ENCODE measurements at places on chromosomes 6 and 20.

DNA sequence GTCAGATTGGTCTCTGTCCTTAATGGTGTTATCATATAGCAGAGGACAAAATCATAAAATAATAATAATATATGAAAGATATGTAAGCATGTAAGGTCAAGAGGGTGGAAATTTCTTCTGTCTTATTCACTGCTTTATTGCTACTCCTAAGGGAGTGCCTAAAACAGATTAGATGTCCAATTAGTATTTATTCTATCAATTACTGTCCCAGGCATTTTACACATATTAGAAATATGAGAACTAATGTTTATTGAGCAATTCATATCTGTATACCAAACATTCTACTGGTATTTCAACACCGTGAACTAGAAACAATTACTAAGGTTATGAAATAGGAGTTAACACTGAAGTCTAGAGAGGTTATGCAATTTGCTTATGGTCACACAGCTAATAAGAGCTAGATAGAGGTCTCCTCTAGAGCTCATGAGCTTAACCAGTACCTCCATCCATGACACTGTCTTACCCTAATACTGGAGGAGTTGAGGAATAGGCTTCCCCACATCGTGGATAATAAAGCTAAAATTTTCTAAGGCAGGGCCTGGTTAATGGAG, 302.3 kb downstream of the PLCB1 start:
- no peak for DNase-seq

- DNase-seq: no peak
Measured at GRCh38 chr20:57649617-57650015, 29.4 kb upstream of the ZBP1 start.

DNA sequence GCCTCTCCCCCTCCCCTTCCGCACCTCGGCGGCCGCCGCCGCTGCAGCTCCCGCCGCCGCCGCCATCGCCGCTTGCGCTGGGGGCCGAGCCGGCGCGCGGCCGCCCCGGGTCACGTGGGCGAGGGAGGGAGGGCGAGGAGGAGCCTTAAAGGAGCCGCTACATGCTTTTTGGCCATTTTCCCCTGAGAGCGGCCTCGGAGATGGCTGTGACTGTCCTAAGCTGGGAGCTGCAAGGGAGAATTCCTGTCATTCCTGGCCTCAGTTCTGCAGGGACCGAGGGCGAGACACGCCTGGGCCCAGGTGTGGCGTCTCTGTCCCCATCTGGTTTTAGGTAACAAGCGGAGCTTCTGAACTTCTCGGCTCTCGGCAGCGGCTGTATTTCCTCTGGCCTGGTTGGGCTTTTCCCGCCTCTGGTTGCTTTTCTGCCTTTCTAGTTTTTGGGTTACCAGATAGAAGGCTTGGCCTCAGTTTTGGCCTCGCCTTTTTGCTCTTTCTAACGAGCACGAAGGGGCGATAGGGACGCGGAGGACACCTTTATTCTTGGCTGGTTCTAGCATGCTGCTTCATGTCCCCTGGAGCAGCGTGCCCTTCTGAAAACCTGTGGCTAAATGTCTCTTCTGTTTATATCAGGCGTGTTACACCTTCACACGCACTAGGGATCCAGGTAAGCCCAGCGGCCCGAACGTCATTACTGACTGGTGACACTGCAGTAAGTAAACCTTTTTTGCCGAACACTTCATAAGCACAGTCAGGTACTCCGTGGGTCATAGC, at the start of gene EHMT2:
Gene EHMT2, minus strand, starts transcription at position 87 of the 771 bp plus-strand sequence. Its CDS starts 21 bp downstream, at position 66.
- DNase-seq: peak; percentile 79

- DNase-seq: no peak
Measured at GRCh38 chr6:94196891-94197290, 777.5 kb upstream of the EPHA7 start.

- no peak for DNase-seq
Measured at GRCh38 chr20:14378326-14378725, 40.9 kb upstream of the FLRT3 start.

- no peak for DNase-seq
Measured at GRCh38 chr6:166365221-166365620, 17.5 kb downstream of the MPC1 start.

GRCh38 chr20:4046311-4046924, 31.1 kb upstream of the RNF24 start:
- no peak for DNase-seq

DNA sequence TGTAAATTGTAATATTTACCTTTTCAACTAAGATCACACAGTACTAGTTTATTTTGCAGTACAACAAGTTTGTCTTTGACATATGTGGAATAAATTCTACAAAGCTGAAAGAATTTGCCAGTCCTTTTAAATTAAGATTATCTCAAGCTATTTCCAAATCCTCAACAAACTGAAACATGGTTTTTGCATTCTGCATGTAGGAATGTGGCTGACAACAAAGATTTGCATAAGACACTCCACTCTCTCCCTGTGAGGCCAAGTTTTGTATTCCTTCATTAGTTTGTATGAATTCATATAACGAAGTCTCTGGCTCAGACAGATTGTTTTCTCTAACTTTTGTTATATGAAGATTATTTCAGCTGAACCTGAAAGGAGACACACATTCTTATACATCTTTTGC, 124.1 kb upstream of the THEMIS start:
- no peak for DNase-seq

DNA sequence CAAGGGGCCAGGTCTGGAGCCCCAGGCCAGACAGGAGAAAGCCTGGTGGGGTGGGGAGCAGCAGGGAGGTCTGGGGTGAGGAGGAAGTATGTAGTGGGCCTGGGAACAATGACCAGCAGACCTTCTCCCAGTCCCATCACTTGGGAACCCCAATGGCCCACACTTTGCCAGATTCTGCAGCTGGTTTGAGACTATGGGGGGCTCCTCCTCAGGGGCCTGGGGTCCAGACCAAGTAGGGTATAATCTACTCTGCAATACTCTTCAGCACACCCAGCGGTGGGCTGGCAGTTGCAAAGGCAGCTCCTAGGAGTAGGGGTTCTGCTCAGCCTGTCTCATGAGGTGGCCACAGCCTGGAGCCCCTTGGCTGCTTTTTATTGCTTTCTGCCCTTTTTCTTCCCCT, 52.8 kb downstream of the NPEPL1 start:
- no peak for DNase-seq

DNA sequence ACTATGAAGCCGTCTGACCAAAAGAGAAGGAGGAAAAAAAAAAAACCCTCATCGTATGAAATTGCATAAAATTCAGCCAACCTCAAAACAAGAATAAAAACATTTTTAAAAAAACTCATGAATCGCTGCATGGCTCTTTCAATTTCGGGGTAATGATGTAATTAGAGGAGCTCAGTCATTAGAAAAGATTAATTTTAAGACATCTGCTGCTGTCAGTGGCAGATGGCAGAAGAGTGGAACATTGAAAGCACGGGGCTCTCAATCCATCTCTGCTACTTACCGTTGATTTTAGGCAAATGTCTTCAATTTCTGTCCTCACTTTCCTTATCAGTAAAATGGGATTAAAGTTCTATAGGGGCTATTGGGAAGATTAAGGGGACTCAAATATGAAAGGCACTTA, 79.1 kb downstream of the EYA2 start:
- no peak for DNase-seq

DNA sequence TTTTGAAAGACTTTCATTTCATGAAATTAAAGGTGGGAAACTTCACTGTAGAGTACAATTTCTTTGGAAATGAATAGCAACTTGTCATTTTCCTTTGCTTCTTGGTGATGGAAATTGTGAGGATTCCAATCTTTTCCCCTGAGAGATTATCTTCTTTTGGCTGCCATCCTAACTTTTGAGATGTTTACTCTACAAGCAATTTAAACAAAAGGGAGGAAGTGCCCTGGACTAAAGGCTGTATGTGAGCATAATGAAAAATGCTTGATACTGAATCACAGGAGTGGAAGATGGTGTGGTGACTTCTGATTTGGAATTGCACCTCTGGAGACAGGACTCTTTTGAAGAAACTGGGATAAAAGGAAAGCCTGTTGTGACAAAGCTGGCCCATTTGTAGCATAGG, 43.1 kb upstream of the JAG1 start:
- no peak for DNase-seq

DNA sequence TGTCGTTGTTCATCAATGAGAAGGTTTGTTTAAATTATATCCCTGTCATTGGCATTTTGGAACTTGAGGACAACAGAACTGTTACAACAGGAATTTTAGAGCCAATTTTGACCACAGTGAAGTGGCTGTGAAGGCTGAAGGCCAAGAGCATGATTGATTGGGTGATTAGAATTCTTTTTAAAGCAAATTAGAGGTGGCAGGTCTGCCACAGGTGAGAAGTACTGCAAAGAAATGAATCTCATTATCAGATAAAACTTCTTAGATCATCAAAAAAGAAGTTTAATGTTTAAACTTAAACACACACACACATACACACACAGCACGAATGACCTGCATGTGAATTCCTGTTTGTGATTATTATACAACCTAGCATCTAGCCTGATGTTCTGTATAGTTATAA, 32.4 kb downstream of the FARS2 start:
- DNase-seq: no peak

DNA sequence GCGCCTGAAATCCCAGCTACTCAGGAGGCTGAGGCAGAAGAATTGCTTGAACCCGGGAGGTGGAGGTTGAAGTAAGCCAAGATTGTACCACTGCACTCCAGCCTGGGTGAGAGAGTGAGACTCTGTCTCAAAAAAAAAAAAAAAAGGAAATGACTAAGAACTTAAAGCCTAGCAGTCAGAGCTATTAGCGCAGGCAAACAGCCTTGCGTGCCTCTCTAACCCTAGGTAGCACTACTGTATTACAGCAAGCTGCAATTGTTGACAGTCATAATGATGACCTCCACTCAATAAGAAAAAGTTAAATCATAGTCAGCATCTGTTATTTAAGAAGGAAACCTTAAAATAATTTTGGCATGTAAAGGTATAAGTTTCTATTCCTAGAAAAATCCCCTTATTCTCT, 14.4 kb downstream of the GSS start:
- no peak for DNase-seq

- DNase-seq: no peak
Measured at GRCh38 chr6:136737871-136738691, 54.2 kb downstream of the MAP3K5 start.

DNA sequence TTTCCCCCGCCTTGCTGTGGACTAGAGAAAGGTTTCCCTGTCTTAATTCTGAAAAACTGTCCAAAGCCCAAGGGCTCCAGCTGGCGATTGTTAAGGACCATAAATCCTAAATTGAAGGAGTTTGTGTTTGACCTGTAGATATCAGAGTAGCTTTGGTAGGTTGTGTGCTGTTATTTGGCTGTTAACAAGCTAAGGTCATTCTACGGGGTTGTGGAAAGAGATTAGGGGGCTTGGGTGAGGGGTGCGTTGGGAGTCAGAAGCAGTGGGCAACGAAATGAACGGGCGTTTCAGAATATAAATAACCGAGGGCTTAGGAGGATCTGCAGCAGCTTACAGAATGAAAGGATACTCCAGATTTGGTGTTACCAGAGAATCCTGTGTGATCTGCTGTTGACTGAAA, 32.6 kb upstream of the BTN3A2 start:
- no peak for DNase-seq

- DNase-seq: no peak
Measured at GRCh38 chr20:20344476-20344875, 23.4 kb upstream of the INSM1 start.

GRCh38 chr6:23690453-23691049, 435.5 kb upstream of the NRSN1 start:
- DNase-seq: no peak

DNA sequence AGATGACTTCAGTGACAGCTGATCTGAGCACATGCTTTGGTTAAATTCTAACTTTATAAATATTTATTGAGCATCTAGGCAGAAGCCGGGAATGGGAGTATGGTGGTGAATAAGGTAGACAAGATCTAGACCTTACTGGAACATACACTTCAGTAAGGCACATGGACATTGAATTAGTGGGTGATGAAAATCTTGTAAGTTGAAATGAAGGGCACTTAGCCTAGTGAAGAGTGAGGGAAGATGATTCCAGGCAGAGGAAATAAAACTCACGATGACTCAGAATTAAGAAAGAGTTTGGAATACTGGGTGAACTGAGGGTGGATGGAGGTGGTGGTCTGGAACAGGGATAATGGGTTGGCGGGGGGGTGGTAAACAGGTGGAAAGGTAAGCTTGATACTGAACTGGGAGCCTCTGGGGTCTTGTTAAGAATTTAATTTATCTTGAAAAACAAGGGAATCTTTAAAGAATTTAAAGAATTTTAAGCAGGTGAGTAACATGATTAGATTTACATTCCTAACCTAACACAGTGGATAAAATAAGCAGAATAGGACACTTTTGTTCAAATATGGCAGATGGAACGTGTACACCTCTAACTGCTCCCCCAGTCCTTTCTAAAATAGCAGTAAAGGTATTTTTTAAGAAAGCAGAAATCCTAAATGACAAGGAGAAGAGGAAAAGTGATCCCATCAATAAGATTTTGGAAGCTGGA, 75.2 kb upstream of the ARHGAP18 start:
- no peak for DNase-seq

- no peak for DNase-seq
Measured at GRCh38 chr20:20448881-20449280, 81.0 kb downstream of the INSM1 start.

GRCh38 chr6:157558049-157558448, 177.1 kb downstream of the ZDHHC14 start:
- no peak for DNase-seq

DNA sequence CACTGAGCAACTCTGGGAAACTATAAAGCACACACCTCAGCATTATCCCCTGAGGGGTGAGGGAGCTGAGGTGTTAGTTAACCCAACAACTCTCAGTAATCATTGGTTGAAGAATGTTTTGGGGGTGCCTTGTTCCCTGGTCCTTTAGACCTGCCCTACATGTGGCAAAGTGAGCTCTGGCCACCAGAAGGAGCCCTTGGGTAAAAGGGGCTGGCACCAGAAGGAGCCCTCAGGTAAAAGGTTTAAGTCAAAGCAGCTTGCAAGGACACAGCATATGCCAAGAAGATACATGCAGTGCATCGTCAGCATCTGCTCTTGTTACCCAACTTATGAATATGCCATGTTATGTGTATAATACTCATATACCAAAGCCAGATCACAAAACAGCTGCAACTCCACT, 1081.7 kb downstream of the KIF16B start:
- DNase-seq: no peak

GRCh38 chr20:45028424-45029136, 62.3 kb downstream of the STK4 start:
- DNase-seq: no peak

DNA sequence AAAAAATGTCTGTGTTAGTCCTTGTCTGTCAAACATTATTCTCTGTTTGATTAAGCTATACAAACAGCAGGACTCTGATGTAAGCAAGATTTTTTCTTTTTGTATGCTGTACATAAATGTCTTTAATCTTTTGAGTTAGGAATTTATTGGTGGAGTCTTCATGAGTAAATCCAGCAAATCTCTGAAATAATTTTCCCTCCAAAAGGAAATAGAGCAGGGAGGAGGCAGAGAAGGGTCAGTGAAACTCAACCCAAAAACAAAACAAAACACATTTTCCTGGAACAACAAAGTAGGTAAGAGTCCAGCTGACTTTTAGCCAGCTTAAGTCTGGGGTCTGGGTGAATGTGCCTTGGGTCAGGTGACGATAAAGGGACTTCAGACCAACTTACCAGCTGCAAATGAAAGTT, 113.7 kb downstream of the FOXA2 start:
- DNase-seq: no peak

- DNase-seq: no peak
Measured at GRCh38 chr6:15341311-15342001, 95.6 kb downstream of the JARID2 start.

GRCh38 chr6:15793288-15793687, 130.5 kb upstream of the DTNBP1 start:
- no peak for DNase-seq

- DNase-seq: no peak
Measured at GRCh38 chr6:135306740-135307420, 125.8 kb downstream of the MYB start.
